GM23248 (cell line): ENCODE measurements at places on chromosomes 1 and 21. TPM values are rescaled to one million over a fixed set of nuclear protein-coding genes. Genes with fewer than 3 reads are reported as not detected.

GRCh38 chr1:6803357-6803756 is 18.1 kb downstream of the CAMTA1 start:
- peaks cover 38% of the 10 kb centered on the region for H3K4me1 ChIP-seq
- H3K27me3 ChIP-seq: no peaks in the 10 kb centered on the region
- H3K27ac ChIP-seq: no peak overlapping the region
- DNase-seq: peak; percentile 45

- no peak overlapping the region for H3K4me3 ChIP-seq
- H3K36me3 ChIP-seq: no peaks in the 10 kb centered on the region
- DNase-seq: peak; percentile 38
- H3K27ac ChIP-seq: no peak overlapping the region
- H3K27me3 ChIP-seq: peaks cover 42% of the 10 kb centered on the region
- no peaks in the 10 kb centered on the region for H3K4me1 ChIP-seq
Measured at GRCh38 chr1:156616463-156616862, 2.8 kb upstream of the HAPLN2 start.

DNA sequence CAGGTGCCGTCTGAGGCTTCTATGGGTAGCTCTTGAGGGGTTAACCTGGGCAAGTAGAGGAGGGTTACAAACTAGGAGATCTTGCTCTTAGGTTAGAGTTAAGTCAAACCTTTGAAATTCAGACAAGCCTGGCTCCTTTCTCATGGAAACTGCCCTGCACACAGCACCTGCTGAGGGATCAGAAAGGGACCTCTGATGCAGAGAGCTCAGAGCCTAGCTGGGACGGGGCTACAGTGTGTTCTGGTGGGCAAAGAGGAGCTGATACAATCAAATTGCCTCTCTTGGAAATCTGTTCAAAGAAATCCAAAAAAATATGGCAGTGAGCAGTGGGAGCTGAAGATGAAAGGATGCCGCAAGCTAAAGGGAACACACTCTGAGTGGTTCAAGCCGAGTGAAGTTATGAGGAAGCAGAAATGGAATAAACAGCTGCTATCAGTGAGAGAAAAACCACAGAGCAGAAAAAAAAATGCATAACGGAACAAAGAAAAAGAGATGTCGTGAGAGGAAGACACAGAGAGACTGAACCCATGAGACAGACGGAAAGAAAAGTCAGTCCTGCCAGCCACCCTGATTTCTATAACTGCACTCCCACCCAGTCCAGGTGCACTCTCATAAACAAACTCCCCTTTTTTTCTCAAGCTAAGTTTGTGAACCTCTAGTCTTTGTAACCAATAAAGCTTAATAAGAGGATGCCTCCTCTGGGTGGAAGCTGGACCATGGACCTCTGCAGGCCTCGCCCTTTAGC is 26.6 kb downstream of the PAFAH2 start:
- no peaks in the 10 kb centered on the region; the same call in 1 of the 2 replicates for H3K36me3 ChIP-seq
- no peaks in the 10 kb centered on the region for H3K4me1 ChIP-seq
- no peak overlapping the region for H3K27ac ChIP-seq
- DNase-seq: no peak

DNA sequence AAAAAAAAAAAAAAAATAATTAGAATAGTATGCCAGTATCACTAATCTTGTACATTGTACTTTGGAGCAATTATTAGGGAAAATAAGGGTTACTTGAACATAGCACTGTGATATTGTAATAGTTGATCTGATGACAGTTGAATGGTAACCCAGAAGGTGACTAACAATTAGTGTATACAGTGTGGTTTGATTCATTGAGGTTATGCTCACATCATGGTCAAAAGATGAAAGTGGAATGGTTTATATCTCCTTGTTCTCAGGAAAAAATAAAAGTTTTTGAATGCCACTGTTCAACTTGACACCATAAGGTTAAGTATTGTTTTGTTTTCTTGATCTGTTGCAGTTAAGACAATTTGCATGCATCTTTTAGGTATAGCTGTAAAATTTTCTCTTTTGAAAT is 87.0 kb downstream of the GPR52 start:
- no peak overlapping the region for H3K4me3 ChIP-seq
- no peaks in the 10 kb centered on the region for H3K36me3 ChIP-seq
- peak; percentile 64 for DNase-seq
- no peak overlapping the region for H3K27ac ChIP-seq
- peaks cover 14% of the 10 kb centered on the region for H3K4me1 ChIP-seq
- H3K27me3 ChIP-seq: peaks cover 9% of the 10 kb centered on the region; the same call in 1 of the 2 replicates

Gene FCGR2B
- total RNA-seq: not detected in 2 replicates

GRCh38 chr21:30340714-30341573 is 3.5 kb upstream of the KRTAP27-1 start:
- no peak overlapping the region for H3K27ac ChIP-seq
- H3K27me3 ChIP-seq: no peaks in the 10 kb centered on the region
- H3K4me1 ChIP-seq: no peaks in the 10 kb centered on the region
- no peaks in the 10 kb centered on the region for H3K36me3 ChIP-seq
- peak; percentile 51 for DNase-seq
- H3K4me3 ChIP-seq: no peak overlapping the region

DNA sequence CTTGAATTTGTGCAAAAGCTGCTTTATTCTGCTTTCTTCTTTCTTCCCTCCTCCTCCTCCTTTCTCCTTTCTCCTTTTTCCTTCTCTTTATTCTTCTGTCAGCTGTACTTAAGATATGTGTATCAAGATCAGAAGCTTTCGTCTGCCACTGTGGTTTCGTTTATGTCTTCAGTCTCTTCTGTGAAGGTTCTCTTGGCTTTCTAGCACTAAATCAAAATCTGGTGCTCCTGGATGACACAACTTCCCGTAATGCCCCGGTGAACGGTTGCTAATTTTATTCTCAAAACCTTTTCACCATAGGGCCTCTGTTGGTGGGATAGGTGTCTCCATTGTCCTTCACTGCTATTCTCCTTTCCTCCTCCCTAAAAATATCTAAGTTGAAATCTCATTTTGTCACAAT is 5.0 kb downstream of the ATF6 start:
- no peaks in the 10 kb centered on the region for H3K27me3 ChIP-seq
- no peaks in the 10 kb centered on the region for H3K36me3 ChIP-seq
- no peak overlapping the region for H3K4me3 ChIP-seq
- DNase-seq: no peak
- peaks cover 17% of the 10 kb centered on the region for H3K4me1 ChIP-seq

GRCh38 chr1:54168206-54168965 is 15.6 kb upstream of the CDCP2 start:
- H3K27ac ChIP-seq: no peak overlapping the region
- DNase-seq: no peak
- H3K36me3 ChIP-seq: no peaks in the 10 kb centered on the region
- no peak overlapping the region for H3K4me3 ChIP-seq
- H3K4me1 ChIP-seq: no peaks in the 10 kb centered on the region
- H3K27me3 ChIP-seq: no peaks in the 10 kb centered on the region

GRCh38 chr1:157089789-157090188 is 9.8 kb downstream of the ETV3L start:
- DNase-seq: no peak
- H3K36me3 ChIP-seq: no peaks in the 10 kb centered on the region
- H3K27ac ChIP-seq: no peak overlapping the region
- peaks cover 8% of the 10 kb centered on the region for H3K4me1 ChIP-seq
- no peaks in the 10 kb centered on the region for H3K27me3 ChIP-seq
- no peak overlapping the region for H3K4me3 ChIP-seq

Gene SNIP1
- total RNA-seq: 12.3 and 12.4 TPM in 2 replicates

Gene LEMD1
- not detected in 2 replicates for total RNA-seq

DNA sequence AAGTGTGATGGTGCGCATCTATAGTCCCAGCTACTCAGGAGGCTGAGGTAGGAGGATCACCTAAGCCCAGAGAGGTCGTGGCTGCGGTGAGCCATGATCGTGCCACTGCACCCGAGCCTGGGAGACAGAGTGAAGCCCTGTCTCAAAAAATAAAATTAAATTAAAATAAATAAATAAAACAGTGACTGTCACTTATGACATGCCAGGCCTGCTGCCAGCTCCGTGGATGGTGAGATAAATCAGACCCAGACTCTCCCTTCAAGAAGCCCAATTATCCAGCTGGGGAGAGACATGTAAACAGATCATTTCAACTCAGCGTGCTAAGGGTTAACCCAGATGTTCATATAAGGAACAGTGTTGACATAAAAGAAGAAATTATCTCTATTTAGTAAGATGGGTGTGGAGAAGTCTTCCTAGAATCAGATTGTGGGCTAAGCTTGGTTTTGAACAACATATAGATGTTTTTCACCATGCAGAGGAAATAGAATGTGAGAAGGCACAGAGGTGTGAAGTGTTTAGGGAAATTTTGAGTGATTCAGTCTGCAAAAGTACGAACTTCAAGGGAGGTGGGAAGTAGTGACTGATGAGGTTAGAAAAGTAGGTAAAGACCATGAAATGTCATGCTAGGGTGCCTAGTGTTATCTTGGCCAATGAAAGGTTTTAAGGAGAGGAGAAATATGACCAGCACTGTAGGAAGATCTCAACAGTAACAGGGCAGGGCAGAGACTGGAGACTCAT is 18.3 kb downstream of the YARS1 start:
- peak overlapping the region; percentile 9; the same call in 1 of the 2 replicates for H3K27ac ChIP-seq
- H3K36me3 ChIP-seq: peaks cover 57% of the 10 kb centered on the region
- no peak overlapping the region for H3K4me3 ChIP-seq

GRCh38 chr1:185670187-185670627 is 64.0 kb upstream of the HMCN1 start:
- no peaks in the 10 kb centered on the region for H3K27me3 ChIP-seq
- no peaks in the 10 kb centered on the region for H3K36me3 ChIP-seq
- no peak overlapping the region for H3K27ac ChIP-seq
- peak; percentile 71 for DNase-seq
- H3K4me3 ChIP-seq: peak overlapping the region; percentile 33; the same call in 1 of the 2 replicates
- H3K4me1 ChIP-seq: peaks cover 4% of the 10 kb centered on the region; the same call in 1 of the 2 replicates

GRCh38 chr1:175317309-175317708 is 124.7 kb upstream of the KIAA0040 start:
- no peak overlapping the region for H3K27ac ChIP-seq
- H3K27me3 ChIP-seq: 0 out of 2 replicates have a peak, but pooled peaks cover 5% of the 10 kb centered on the region
- no peak for DNase-seq
- H3K36me3 ChIP-seq: no peaks in the 10 kb centered on the region
- no peak overlapping the region for H3K4me3 ChIP-seq

Gene RHD
- 0.25 TPM in 1 of 2 replicates, not detected in the other for total RNA-seq

GRCh38 chr1:162599451-162599850 is 32.8 kb upstream of the DDR2 start:
- peaks cover 93% of the 10 kb centered on the region for H3K36me3 ChIP-seq
- no peak overlapping the region for H3K4me3 ChIP-seq
- no peaks in the 10 kb centered on the region for H3K27me3 ChIP-seq
- H3K4me1 ChIP-seq: no peaks in the 10 kb centered on the region

DNA sequence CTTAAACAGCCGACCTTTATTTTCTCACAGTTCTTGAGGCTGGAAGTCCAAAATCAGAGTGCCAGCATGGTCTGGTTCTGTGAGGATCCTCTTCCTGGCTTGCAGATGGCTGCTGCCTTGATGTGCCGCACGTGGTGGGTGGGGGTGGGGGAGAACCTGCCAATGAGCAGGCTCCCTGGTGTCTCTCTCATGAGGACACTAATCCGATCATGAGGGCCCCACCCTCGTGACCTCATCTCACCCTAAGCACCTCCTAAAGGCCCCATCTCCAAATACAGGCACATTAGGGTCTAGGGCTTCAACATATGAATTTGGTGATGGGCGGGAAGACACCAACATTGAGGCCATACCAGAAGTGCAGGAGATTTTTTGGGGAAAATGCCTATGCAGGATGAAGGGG is 37.8 kb downstream of the ACTN2 start:
- no peaks in the 10 kb centered on the region for H3K4me1 ChIP-seq
- no peak for DNase-seq
- H3K27me3 ChIP-seq: no peaks in the 10 kb centered on the region
- H3K4me3 ChIP-seq: no peak overlapping the region
